ENCODE measurements at places on chromosomes 6 and 20.

DNA sequence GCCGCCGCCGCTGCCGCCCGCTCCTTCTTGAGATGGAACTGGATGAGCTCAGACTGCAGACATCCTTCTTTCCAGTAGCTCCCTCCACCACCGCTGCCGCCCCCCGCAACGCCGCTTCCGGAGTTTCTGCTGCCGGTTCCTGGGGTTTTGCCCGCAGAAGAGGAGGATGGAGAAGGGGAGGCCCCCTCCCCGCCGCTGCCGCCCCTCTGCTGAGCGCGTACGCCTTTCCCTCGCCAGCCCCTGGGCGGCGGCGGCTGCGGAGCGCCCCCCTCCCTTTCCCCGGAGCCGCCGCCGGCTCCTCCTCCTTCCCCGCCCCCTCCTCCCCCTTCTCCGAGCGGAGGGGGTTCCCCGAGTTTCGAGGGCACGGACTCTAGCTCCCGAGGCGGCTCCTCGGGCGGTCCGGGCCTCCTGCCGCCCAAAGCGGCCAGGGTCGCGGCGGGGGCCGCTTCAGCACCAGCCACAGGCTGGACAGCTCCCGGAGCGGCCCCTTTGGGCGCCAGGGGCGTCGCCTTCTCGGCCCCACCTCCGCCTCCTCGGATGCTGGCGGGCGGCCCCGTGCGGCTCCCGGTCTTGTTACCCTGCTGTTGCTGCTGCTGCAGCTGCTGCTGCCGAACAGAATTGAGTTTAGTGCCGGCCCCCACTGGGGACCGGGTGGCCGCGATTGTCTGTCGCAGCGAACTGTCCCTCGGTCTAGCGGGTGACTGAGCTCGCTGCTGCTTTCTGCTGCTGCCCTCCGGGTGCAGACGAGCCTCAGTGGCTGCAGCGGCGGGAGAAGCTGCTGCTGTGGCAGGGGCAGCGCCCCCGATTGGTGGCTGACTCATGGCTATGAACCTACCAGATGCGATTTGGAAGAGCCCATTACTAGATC is 3.1 kb downstream of the MTCL3 start:
- no peak for DNase-seq

- DNase-seq: no peak
Observed at GRCh38 chr6:35808688-35809087, 3.5 kb downstream of the LHFPL5 start.

- DNase-seq: no peak
Observed at GRCh38 chr20:19903168-19903811, 113.9 kb upstream of the NAA20 start.

- DNase-seq: no peak
Observed at GRCh38 chr6:105821027-105821426, 265.1 kb upstream of the PRDM1 start.

GRCh38 chr20:49538950-49539349 is 29.0 kb downstream of the PTGIS start:
- DNase-seq: no peak

DNA sequence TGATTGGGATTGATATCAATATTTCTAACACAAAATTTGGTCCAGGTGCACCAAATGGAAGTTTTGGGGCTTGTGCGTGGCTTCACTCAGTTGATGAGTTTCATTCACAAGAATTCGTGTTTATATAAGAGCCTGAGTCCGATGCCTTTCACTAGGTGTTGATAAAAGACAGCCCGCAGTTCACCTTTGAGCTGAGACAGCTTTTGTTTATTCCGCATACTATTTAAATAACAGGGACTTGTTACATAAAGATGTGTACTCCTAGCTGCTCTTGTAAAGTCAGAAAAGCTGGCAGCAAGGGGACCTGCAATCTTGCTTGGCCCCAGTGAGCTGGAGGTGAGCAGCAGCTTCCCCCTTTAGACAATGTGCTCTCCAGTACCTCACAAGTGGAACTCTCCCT is 19.0 kb upstream of the NRN1 start:
- DNase-seq: no peak

DNA sequence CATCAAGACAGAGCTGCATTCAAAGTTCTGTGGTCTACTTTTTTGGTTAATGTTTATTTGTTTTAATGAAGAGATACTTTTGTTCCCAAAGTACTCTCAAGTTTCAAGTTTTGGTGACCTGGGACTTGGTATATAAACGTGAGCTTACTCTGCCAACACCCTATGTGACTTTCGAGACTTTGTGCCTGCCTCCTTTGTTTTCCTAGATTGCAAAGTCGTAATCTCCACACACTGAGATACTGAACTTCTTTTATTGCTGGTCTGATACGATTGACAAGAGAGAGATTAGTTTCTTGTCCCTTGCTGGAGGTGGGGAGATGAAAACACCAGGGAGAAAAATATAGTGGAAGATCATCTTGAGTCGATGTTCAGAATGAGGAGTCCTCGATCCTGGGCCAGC is 27.9 kb downstream of the PCNA start:
- DNase-seq: no peak

DNA sequence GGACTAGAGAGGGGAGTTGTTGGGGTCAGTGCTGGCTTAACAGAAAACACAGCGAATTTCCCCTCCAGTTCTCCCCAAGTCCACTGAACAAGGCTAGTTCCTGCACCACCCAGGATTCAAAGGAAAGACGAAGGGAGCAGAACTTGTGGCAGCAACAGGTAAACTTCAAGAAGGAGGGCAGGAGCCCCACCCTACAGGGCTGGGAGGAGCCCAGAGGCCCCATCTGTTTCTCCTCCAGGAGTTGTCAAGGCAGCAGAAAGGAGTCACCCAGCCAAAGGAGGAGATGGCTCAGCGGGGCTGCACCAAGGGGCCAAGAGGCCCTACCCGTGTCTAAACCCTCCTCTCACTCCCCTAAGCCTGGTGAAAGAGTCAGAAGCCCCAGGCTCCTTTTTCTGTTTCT is 1.7 kb downstream of the SAPCD1 start:
- DNase-seq: no peak

GRCh38 chr20:20561172-20561571 is 151.3 kb downstream of the RALGAPA2 start:
- no peak for DNase-seq

GRCh38 chr6:100099189-100100074 is 105.4 kb upstream of the MCHR2 start:
- DNase-seq: no peak

- DNase-seq: no peak
Observed at GRCh38 chr6:32146287-32146686, 5.5 kb downstream of the PRRT1 start.

DNA sequence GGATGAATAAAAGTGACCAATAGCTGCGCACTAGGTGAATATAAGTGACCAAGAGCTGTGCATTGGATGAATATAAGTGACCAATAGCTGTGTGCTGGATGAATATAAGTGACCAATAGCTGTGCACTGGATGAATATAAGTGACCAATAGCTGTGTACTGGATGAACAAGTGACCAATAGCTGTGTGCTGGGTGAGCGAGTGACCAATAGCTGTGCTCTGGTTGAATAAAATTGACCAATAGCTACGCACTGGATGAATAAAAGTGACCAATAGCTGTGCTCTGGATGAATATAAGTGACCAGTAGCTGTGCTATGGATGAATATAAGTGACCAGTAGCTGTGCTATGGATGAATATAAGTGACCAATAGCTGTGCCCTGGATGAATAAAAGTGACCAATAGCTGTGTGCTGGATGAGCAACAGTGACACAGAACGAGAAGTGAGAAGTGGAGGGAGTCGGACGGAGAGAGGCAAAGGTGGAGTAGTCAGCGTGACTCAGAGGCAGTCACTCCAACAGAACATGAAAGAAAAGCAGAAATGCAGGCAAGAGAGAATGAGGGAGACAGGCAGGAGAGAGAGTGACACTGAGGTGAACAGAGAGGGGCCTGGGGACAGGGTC is 38.5 kb downstream of the RBM38 start:
- DNase-seq: no peak

DNA sequence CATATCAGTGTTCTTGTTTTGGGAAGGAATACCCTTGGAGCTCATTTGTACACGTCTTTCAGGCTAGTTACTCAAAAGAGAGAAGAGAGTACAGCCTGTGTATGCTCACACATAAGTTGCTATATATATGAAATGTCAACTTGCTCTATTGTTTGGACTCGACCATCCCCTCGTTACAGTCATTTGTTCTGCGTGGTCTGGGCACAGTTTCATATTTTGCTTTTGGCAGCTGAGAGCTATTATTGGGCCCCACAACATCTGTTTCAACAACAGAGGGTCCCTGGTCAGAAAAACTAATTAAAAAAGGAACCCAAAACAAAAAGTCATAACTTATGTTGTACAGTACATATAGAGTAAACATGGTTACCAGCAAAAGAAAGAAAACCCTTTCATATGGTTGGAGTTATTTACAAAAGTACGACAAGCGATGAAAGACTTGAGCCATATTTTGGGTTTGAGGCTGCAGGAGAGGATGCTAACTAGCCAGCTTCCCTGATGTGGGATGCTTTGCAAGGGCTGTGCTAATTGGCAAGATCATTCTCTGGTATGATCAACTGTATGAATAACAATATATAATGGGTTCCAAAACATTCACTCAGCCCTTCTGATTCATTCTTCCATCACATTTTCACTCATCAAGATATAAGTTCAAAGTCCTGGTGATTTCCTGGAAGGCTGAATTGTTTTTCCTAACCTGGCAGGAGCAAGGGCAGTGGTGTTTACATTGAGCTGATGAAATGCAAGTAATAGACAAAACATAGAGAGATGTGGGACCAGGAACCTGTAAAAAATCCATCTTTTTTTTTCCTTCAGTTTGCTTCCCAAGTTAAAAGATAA is 137.9 kb downstream of the RPS12 start:
- DNase-seq: no peak

- no peak for DNase-seq
Observed at GRCh38 chr20:52179331-52180179, 12.0 kb downstream of the ZFP64 start.

DNA sequence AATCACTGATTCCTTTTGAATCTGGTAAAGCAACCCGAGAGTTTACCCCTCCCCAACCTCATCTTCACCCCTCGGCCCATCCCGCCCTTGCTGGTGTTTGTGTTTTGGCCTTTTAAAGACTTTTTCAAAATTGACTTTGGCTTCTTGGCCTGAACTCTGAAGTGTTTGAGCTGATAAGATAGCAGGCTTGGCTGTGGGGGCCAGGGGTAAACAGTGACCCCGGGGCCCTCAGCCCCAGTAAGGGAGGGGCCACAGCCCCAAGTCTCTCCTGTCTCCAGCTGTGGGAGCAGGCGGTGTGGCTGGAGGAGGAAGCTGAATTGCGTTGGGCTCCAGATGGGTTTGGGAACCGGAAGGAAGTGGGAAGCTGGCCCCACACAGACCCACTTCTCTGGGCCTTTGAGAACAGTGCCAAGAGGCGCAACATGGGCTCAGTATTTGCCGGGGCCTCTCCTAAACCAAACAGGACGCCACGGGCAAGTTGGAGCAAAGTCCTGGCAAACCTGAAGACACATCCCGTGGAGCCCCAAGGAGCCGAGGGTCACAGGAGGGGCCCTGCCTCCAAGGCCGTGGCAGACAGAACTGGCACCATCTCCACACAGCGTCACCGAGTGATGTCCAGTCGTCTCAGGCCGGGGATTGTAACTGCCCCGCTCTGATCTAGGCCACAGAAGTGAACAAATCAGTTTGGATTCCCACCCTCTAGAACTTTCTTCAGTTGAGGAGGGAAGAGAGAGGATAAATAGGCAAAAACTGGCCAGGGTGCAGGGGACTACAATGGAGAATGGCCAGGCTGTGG is 54.3 kb upstream of the PTPN1 start:
- DNase-seq: no peak

GRCh38 chr6:45479834-45480751 is 102.4 kb upstream of the SUPT3H start:
- no peak for DNase-seq

- DNase-seq: no peak
Observed at GRCh38 chr20:58021481-58021880, 207.0 kb downstream of the ANKRD60 start.

DNA sequence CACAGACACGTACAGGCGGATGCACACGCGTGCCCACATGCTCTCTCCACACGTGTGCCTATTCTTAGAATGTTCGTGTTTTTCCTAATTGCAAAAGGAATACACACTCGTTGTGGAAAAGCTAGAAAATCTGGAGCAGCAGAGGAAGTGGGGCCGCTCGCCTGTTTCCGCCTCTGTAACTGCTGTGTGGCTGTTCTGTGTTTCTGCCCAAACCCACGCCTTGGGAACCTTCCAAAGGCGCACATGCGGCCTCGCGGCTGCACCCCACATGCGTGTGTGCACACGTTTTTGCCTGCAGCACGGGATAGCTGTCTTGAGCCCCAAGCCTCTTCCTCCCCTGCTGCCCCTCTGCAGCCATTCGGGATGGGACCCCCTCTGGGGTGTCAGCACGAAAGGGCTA is 12.2 kb downstream of the SLC17A9 start:
- no peak for DNase-seq

- DNase-seq: no peak
Observed at GRCh38 chr20:59743767-59744485, 139.6 kb downstream of the PHACTR3 start.

DNA sequence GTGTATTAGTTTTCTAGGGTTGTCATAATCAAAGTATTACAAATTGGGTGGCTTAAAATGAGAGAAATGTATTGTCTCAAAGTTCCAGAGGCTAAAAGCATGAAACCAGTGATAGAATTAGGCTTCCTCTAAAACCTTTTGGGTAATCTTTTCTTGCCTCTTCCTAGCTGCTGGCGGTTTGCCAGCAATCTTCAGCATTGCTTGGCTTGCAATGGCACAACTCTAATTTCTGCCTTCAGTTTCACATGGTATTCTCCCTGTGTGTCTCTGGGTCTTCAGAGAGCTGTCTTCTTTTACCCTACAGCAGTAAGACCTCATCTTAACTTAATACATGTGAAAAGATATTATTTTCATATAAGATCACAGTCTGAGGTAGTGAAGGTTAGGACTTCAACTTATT is 479.1 kb upstream of the GJE1 start:
- no peak for DNase-seq

- no peak for DNase-seq
Observed at GRCh38 chr6:134477991-134478635, 160.2 kb upstream of the SGK1 start.

- DNase-seq: no peak
Observed at GRCh38 chr6:11097476-11097875, 3.8 kb downstream of the SMIM13 start.

GRCh38 chr6:133555685-133556084 is 314.5 kb downstream of the EYA4 start:
- no peak for DNase-seq
